HTR-8/SVneo (cell line): ENCODE measurements at places on chromosomes 3 and 15.
A peak's percentile ranks its signal among the peaks of the same experiment; 100 is the strongest.

DNA sequence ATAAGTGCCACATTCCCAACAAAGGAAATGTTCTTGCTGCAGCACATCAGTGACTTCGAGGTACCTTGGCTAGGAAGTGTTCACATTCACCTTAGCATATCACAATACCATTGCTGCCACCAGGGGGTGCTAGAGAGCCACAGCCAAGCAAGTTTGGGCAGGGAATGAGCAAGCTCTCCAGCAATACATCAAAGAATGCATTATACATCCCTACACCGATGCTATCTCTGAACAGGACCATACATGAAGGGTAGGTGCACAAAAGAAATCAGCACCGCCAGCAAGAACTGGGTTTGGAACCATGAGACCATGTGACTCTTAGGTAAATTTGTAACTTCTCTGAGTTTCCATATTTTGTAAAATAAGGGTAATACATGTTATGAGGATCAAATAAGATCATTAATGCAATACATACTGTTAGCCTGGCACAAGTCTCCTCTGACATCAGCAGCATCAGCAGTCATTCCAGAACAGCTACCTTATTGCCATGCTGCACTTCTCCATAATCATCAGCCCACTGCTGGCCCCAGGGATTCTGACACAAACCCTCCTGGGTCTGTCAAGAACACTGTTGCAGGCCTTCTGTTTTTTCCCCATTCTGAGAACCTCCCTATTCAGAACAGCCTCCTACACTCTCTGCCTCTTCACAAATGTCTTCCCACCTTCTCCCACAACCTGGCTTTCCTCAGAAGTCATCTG lies 37.5 kb downstream of the RYK start:
- peak; percentile 74 for DNase-seq

GRCh38 chr3:140176526-140176925 lies 241.5 kb downstream of the CLSTN2 start:
- no peak for DNase-seq

- no peak for DNase-seq
These were observed 228.1 kb downstream of the ADAMTS9 start for GRCh38 chr3:64459711-64460110.

- no peak for DNase-seq
These were observed 63.9 kb upstream of the TSC22D2 start for GRCh38 chr3:150344079-150344759.

GRCh38 chr3:63279005-63279841 lies 1.1 kb downstream of the SYNPR start:
- DNase-seq, result no peak
